ENCODE measurements at places on chromosomes 4 and X.

DNA sequence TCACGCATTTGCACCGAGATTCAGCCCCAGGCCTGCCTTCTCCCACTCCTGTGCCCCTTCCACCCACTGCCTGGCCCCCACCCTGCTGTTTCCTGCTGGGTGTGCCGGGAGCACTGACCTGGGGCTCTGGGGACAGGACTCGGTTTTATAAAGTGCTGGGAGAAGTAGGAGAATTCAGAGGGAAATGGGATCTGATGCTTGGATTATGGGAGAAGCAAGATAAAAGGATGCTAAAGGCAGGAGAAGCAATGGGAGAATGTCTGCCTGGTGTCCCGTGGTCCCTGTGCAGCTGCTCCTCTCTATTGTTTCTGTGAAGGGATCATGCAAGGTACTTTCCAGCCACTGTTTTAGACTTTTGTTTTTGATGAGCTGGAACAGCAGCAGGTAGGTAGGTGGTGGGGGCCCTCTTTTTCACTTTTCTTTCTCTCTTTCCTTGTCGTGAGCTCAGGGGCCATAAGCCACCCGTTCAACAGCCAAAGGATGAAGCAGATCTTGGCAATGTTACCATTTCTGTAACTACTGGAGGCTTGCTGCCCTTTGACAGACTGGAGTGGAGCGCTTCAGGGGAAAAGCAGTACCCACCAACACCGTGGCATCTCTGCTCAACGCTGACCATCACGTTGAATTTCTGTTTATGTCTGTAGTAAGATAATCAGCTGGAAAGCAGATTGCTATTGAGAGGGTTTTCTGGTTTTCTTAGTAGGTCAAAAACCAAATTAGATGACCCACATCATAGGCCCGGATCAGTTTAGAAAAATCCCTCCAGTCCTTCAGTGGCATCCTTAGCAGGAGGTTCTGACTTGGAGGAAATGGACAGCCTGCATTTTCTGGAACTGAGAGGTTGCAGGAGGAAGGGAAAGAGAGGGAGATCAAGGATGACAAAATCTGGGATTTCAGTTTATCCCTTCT is 63.8 kb upstream of the ENPP6 start:
- no peak for DNase-seq

- no peak for DNase-seq
Measured at GRCh38 chr4:184120549-184121127, 97.0 kb downstream of the ENPP6 start.

DNA sequence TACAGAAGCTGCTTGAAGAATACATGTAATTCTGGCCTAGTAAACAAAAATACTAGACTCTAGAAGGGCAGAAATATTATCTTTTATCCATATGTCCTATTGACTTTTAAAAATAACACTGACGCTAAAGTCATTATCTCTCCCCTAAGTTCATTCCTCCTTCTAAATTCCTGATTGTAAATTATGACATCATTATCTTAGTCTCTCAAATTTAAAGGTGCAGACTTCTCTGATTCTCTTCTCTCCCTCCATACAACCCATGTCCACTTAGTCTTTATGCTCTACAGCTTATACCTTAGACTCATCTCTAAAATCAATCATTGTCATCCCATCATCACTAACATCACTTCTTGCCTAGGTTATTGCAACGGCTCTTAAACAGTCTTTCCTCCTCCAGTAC is 327.9 kb upstream of the GRIA3 start:
- no peak for DNase-seq

DNA sequence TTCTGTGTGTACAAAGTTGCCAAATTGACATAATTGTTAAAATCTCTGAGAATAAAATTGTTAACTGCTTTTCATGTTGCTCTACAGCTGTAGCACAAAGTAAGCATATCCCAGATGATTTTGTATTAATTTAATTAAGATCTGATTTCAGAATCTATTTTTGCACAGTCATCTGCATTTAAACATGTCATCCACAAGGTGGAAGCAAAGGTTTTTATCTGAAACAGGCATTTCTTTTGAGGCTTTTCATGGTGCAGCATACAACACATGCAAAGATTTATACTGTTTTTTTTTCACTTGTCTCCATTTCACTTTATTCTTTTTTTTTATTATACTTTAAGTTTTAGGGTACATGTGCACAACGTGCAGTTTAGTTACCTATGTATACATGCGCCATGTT is 51.2 kb downstream of the GC start:
- DNase-seq = no peak

GRCh38 chr4:158817562-158818296 is 48.9 kb downstream of the FNIP2 start:
- no peak for DNase-seq

GRCh38 chr4:70816894-70817293 is 22.8 kb downstream of the GRSF1 start:
- DNase-seq = no peak

- no peak for DNase-seq
Measured at GRCh38 chrX:111823128-111823527, 52.9 kb upstream of the TRPC5OS start.

DNA sequence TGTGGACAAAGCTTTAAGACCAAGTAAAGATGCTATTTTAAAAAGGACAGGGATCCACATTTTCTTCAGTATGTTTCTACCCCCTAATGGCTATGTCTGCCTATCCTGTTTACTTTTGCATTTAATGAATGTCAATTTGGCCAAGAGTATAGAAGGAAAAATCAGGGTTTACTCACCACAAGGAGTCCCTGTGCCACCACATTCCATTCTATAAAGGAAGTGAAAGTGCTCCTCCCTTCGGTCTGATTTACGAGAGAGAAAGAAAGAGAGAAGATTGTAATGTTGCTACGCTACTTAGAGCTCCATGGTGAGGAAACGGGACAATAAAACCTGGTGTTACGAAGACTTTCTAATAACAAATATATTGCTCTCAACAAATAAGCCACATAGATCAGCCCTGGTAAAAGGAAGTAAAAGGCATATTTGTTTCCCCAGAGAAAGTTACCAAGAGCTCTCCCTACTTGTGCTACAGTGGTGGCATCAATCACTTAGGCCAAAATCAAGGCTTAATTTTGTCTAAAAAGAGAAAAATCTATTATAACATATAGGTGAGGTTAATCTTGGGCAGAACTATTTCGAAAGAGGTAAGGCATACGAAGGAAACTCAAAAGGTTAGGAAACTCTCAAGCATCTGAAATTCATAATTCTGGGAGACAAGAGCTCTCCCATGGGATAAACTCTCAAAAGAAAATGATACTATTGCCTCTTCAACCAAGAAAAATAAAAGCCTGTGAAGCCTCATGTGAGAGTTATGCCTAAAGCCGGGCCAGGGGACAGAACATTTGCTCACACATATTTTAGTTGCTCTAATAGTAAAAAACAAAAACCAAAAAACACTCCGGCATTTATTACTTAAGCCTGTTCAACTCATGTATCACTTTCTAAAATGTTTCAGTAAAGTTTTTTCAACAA is 29.5 kb downstream of the TAPT1 start:
- DNase-seq = no peak

DNA sequence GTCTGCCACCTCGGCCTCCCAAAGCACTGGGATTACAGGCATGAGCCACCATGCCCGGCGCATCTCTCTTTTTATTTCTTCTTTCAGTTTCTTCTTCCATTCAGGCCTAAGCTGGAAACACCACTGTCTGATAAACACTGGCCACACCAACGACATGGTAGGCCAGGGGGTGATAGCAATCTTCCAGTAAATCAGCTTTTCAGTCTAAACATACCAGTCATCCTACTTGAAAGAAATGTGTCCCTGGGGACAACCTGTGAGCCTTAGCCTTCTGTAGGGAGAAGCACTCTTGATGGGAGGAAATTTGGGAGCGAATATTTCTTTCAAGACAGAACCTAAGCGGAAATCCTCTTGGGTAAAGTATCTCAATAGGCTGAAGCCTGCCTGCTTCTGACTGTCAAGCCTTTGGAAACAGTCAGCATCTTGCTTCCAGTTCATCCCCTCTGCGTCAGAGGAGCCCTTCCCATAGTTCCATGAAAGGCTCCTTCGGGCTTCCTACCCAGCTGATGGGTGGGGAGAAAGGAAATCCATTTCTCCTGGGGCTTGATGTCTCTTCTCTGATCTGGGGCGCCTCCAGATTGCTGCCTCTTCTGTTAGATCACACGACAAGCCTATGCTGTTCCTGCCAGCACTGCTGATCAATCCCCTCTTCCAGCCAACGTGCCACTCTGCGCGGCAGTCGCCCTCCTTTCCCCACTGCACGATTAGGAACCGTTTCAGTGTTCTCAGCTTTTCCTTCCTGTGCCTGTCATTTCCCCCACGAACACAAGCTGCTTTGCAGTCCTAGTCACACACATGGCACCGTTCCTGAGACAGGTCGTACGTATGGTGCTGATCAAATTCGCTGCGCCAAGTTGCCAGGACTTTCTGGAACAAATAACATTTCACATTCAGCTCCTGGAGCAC is 49.5 kb upstream of the CBR4 start:
- no peak for DNase-seq

- DNase-seq = no peak
Measured at GRCh38 chr4:125572601-125573000, 257.8 kb downstream of the FAT4 start.

GRCh38 chrX:17560385-17560784 is 176.9 kb upstream of the SCML1 start:
- no peak for DNase-seq

DNA sequence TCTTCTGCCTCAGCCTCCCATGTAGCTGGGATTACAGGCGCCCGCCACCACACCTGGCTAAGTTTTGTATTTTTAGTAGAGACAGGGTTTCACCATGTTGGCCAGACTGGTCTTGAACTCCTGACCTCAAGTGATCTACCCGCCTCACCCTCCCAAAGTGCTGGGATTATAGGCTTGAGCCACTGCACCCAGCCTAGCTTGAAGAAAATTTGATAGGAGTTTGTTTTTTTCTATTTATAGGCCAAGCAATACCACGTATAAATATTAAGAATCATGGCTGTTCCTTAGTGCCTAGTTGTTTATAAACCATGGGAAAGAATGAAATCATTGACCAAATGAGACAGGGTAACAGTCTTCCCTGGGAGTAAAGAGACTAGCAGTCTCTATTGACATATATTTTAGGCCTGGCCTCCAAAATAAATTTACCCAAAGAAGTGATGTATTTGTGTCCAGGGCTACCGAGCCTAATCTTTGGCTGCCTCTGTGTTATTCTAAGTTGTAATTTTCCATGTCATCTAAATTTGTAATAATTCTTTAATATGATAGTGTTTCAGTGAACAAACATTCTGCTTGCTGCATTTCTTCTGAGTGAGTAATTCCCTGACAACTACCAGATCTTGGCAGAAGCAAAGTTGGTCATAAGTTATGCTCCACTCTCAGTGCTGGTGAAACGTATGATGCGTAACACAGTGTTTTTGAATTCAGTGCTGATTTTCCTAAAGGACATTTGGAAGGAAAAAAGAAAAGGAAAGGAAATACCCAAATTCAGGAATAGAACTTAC is 10.3 kb downstream of the PKD2 start:
- DNase-seq = no peak

DNA sequence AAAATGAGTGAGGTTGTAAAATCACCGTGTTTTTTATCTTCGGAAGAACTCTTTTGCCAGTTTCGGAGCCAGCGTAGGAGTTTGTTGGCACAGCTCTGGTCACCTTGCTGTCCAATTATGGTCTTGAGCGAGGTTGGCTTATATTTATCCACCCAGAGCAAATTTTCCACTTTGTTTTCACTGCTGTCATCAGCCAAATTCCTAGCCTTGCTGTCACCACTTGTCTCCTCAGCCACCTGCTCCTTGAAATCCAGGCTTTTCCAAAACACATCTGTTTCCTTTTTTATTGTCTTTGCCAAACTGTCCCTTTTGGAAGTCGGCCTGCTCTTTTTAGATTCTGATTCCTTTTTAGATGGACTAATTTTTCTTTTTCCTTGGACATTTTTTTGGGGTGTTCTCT is 57.6 kb downstream of the RFC1 start:
- no peak for DNase-seq

DNA sequence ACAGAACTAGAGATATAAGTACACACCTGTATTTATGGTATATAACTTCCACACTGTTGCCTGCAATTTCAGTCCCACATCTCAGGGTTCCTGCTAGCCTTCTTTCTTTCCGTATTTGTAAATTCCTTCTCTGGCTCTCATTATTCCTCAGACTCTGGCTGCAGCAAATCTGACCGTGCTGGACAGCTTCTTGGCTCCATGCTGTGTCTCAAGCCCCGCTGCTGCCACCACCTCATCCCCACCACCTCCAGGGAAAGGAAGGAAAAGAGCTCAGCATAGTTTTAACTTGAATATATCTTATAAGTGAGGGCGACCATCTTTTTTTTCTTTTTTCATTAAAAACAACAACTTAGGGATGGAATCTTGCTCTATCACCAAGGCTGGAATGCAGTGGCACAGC is 155.6 kb upstream of the CXCL13 start:
- no peak for DNase-seq

DNA sequence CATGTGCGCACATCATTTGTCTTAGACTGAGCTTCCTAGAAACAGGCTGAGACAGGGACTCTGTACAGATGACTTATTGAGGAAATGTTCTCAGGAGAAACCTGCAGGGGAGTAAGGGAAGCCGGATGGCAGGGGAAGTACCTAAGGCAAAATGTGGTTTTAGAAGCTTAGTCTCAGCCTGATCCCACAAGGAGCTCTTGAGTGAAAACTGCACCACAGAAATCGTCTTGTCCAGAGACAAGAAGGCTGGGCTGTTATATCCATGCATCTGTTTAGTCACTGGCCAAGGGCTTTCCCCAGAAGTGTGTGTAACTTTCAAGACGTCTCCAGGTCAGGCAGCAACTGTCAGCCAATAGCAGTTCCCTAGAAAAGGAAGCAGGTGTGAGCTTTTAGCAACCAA is 86.0 kb downstream of the FUNDC1 start:
- no peak for DNase-seq

- DNase-seq = peak; percentile 40
Measured at GRCh38 chrX:13092455-13092941, 48.1 kb upstream of the FAM9C start.

GRCh38 chr4:188408244-188409030 is 269.2 kb downstream of the TRIML1 start:
- DNase-seq = no peak

- no peak for DNase-seq
Measured at GRCh38 chr4:144591401-144591800, 54.6 kb upstream of the HHIP start.

- DNase-seq = no peak
Measured at GRCh38 chrX:135695471-135695870, 18.0 kb upstream of the CT45A1 start.

DNA sequence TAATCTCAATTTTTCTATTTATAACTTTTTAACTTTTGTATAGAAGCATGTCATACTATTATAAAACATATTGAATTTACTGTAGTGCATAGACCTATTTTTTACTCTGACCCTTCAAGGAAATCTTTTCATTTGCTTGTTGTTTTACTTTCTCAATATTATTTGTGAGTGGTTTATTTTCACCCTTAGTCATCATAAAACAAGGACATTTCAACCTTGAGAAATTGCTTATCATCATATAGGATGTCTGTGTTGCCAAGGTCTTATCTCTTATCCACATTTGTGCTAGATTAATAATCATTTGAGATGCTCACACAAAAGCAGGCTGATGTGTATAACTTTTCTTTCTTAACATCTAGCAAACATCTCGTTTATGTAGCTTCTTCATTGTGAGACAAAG is 408.6 kb upstream of the PABPC4L start:
- DNase-seq = no peak

GRCh38 chr4:102466298-102466697 is 34.9 kb upstream of the NFKB1 start:
- DNase-seq = no peak

- peak; percentile 15 for DNase-seq
Measured at GRCh38 chrX:154378059-154378798, 866 bp upstream of the EMD start.
